ENCODE measurements at places on chromosomes 6 and 20.

DNA sequence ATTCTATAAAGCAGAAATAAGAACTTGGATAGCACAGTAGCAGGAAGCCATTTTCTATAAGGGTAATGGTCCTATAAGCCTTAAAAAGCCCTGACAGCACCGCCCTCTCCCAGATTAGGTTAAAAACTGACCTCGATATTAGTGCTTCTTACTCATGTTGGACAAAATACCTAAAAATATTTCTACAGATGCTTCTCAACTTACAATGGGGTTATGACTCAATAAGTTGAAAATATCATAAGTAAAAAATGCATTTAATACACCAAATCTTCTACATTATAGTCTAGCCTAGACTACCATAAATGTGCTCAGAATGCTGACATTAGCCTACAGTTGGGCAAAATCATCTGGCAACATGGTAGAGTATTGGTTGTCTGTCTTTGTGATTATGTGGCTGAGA, 70.3 kb downstream of the SESN1 start:
- no peak for DNase-seq

- DNase-seq = no peak
These were observed 115.5 kb downstream of the CCDC170 start for GRCh38 chr6:151609146-151609902.

DNA sequence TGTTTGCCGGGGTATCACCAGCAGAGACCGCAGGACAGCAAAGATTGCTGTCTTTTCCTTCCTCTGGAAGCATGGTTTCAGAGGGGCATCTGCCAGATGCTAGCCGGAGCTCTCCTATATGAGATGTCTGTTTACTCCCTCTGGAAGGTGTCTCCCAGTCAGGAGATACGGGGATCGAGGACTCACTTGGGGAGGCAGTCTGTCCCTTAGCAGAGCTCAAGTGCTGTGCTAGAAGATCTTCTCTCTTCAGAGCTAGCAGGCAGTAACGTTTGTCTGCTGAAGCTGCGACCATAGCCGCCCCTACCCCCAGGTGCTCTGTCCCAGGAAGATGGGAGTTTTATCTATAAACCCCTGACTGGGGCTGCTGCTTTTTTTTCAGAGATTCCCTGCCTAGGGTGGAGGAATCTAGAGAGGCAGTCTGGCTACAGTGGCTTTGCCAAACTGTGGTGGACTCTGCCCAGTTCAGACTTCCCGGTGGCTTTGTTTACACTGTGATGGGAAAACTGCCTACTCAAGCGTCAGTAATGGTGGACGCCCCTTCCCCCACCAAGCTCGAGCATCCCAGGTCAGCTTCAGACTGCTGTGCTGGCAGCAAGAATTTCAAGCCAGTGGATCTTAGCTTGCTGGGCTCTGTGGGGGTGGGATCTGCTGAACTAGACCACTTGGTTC, 133.0 kb upstream of the FLRT3 start:
- DNase-seq = no peak

- DNase-seq = no peak
These were observed 127.6 kb downstream of the TRDN start for GRCh38 chr6:123509112-123509511.

GRCh38 chr6:140821196-140821595, 1311.5 kb upstream of the GJE1 start:
- no peak for DNase-seq

GRCh38 chr6:20946022-20946421, 411.8 kb downstream of the CDKAL1 start:
- no peak for DNase-seq

DNA sequence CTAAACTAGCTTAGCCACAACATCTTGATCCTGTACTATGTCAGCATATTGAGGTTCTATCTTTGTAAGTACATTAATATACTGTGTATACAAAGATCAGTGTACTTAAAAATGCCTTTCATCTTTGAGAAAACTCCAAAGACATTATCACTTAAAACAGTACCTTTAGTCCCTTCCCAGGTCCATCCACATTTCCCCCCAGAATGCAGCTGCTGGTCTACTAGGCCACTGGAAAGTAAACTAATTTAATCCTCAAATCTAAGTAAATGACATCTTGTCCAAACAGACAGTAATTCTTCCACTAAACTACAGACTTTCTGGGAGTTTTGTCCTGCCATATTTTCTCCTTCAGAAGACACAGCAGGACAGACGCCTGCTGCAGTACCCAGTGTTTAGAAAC, 68.7 kb downstream of the SYCP2 start:
- DNase-seq = no peak

DNA sequence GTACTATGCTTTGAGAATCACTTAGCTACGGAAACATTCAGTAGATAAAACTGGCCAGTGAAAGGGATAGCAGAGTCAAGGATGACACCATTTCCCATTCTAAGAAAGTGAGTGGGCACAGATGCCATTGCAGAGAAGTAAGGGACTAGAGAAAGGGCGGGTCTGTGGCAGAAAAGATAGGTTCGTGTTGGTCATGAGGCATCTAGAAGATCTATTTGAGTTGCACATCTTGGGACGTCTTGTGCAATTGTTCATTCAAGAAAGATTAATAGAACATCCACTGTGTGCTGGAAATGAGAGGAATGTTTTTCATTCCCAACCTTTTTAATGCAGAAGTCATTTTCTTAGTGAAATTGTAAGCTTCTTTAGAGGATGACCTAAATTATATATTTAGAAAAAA, 161.7 kb downstream of the PLCB1 start:
- DNase-seq = no peak

DNA sequence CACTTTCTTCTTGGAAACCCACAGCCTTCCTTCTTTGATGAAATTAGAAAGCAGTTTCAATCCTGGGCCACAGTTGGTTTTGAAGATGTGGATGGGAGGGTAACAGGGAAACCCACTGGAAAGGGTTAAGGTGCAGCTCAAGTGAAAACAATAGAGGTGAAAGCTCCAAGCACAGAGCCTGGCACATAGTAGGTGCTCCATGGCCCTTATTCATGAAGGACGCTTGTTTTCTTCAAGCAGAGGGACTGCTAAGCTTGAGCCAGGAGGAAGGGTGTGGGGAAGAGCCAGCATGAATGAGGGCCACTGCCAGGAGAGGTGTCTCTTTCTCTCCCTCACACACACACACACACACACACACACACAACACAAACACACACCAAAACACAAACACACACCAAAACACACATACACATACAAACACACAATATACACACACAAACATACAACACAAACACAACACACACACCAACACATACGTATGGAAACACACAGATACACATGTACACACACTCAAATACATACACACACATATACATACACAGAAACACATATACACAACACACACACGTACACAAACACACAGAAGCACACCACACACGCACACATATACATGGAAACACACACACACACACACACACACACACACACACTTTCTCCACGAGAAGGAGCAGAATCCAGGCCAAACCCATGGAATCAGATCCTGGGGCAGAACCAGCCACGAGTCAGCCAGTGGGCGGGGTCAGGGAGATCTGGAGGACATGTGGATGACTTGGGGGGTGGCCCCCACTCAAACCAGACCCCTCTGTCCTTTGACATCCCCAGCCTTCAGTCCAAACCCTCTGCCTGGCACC, 23.7 kb upstream of the RBPJL start:
- DNase-seq = no peak

Measured in T-helper 9 cell (primary cell).